ENCODE measurements at places on chromosomes 2 and 18. TPM values are rescaled to one million over a fixed set of nuclear protein-coding genes. Genes with fewer than 3 reads are reported as not detected.

CIB4 gene
- not detected for total RNA-seq

ATP8B1 gene
- 10.6 TPM for total RNA-seq

HMSD gene
- total RNA-seq = not detected

MRPS5 gene
- 48.1 TPM for total RNA-seq

CENPA gene
- total RNA-seq = 1.6 TPM

COL3A1 gene
- total RNA-seq = 3,691 TPM

PROKR1 gene
- total RNA-seq = not detected

ASPRV1 gene
- 0.43 TPM for total RNA-seq

EMX1 gene
- total RNA-seq = not detected

PAX8 gene
- 0.43 TPM for total RNA-seq

SERPINB11 gene
- not detected for total RNA-seq

TMEM150A gene
- 7.7 TPM for total RNA-seq

Measured in bronchial smooth muscle cell (primary cell).